ENCODE measurements at places on chromosomes 7 and 10.

GRCh38 chr7:8985255-8985654, 551.8 kb downstream of the NXPH1 start:
- no peak for DNase-seq

DNA sequence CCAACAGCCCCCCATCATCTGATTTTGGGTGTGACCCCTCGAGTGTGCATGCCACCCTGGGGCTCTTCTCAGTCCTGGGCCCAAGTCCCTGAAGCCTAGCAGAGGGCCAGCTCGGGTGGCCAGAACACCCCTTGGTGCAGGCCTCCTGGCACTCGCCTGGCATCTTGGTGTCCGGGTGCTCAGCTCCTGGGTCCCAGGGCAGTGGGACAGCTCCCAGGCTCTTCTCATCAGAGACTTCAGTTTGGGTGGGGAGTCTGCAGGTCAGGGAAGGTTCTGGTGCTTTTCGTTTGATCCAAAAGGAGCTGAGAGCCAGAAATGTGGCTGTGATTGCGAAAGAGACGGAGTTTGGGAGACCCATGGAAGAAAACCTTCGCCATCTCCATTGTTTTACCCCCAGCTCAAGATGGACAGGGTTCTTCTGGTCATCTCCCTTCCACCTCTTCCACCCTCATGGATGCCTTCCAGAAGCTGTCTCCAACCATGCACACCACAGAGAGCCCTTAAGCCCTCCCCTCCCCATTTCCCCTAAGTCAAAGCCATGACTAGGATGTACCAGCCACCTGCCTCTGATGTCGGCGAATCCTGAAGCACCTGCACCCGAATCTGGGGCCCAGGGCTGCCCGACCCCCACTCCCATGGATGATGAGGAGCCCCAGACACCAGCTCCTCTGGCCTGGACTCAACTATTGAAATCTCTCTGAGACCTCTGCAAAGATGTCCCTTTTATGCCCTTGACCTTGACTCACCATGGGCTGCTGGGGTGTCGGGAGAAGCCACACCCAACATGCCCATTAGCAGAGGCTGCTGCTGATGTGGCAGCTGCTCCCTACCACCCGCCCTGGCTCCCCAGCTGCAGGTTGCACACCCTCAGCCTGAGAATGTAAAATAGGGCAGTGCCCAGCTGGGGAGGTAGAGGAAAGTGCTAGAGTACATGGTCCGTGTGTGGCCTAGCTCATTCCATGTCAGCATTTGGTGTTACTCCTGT, 55.3 kb downstream of the ADCYAP1R1 start:
- DNase-seq, result no peak

GRCh38 chr7:23533238-23533604, 1.4 kb upstream of the TRA2A start:
- DNase-seq, result no peak

DNA sequence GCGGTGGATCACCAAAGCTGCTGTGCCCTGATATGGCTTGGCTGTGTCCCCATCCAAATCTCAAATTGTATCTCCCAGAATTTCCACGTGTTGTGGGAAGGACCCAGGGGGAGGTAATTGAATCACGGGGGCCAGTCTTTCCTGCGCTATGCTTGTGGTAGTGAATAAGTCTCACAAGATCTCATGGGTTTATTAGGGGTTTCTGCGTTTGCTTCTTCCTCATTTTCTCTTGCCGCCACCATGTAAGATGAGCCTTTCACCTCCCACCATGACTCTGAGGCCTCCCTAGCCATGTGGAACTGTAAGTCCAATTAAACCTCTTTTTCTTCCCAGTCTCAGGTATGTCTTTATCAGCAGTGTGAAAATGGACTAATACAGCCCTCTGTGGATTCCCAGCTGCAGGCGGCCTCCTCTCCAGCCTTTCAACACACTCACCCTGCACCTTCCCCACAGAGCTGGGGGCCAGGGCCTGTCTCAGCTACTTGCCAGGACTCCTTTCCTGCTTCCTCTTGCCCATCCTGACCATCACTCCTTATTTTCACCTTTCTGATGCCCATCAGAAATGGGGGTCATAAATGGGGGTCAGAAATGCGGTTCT, 57.2 kb upstream of the TOMM7 start:
- no peak for DNase-seq

DNA sequence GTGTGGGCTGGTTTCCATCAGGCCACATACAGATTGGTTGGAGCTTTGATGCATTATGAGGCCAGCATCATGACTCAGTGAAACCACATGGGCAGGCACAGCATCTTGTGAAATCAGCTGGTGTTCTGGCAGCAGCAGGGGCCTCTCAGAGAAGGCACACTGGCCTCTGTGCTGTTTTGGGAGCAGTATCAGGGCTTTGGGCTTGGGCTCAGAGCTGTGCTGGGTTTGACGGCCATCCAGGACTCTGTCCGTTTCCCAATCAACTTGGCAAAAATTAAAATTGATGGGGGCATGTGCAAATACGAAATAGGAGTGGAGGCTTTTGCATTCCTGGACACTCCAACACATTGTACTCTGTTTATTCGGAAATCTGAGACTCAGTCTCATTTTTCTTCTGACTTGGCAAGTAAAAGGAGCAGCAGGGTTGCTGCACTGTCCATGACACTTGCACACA, 190.9 kb downstream of the BMPER start:
- no peak for DNase-seq

DNA sequence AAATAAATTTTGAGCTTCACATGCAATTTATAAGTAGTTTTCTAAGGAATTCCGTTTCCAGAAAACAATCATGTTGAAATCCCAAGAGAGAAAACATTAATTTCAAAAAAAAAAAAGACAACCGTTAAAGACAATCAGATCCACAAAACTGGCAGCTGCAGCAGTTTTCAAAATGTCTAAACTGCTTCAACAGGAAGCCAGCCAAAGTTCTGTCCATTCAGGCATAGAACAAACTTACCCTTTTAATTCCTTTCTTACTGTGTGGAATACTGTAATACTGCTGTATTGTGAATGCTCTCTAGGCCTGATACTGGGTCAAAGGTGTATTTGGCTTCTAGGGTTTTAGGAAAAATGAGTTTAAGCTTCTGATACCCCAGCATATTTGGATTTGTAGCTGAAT, 31.6 kb downstream of the HOXA1 start:
- DNase-seq, result no peak

- DNase-seq, result peak; percentile 12
These were observed 118.0 kb upstream of the PRSS58 start for GRCh38 chr7:142375710-142376313.

DNA sequence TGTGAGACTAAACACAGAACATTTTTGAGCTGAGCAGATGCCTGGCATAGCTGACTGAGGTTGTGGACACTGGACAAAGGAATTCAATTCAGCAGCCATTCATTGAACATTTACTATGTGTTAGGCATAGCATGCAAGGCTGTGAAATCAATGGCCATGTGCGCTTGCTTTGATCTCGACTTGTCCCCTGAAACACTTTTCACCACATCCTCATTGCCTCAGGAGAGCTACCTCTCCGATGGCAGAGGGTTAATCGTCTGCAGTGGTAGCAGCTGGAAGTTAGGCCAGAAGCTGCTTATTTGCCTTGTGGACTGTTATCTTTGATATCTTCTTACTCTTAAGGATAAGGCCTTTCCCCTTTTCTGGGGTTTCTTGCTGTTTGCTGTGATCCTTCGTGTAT, 297.8 kb downstream of the AUTS2 start:
- no peak for DNase-seq

DNA sequence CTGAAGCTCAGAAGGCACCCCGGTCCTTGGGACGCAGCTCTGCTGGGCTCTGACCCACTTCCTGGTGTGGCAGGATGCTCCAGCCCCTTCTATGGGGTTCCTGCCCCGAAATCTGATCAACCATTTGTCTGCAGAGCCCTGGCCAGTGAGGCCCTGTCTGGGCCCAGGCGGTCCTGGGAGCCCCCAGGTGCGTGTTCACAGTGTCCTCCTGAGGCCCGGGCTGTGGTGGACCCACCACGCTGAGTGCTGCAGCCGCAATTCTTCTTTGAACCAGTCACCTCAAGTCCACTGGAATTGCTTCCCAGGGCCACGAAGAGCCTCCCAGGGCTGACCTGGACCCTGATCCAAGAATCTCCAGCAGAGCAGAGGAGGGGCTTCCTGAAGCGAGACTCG, 19.1 kb downstream of the KNDC1 start:
- DNase-seq, result no peak

DNA sequence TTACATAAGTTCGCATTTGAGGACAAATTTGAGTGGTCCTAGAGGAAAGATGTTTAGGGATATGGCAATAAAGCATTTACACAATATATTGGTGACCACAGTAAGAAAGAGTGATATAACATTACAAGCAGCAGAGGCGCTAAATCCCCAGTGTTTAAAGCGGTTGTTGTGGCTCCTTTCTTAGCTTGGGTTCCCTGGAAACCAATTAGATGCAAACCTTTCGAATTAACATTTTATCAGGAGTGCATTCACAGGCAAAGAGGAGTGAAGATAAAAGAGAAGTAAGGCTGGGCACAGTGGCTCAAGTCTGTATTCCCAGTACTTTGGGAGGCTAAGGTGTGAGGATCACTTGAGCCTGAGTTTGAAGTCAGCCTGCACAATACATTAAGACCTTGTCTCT, 331.1 kb downstream of the BICC1 start:
- DNase-seq, result no peak

DNA sequence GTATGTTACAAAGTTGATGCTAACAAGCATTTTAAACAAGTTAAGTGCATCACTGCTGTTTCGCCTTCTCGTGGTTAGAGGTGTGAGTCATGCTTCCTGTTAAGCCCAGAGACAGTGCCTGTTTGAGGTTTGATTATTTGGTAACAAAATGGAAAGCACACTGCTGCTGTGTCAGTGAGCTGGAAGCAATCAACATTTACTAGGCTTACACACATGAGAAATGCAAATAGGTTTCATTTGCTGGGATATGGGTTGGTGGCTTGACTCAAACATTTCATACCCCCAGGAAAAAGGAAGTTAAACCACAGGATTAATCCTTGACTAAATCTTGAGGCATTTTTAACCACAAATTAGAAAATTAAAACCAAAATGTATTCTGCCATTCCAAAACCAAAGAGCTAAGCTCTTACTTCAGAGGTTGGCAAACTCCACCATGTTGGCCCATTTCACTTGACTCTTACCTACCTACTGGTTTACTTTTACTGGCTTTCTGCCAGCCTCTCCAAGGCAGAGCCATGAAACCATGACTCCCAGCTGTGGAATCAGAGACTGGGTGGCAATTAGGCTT, 139.2 kb downstream of the ETV1 start:
- DNase-seq, result peak; percentile 84

GRCh38 chr10:4262449-4262848, 477.4 kb upstream of the KLF6 start:
- no peak for DNase-seq

- DNase-seq, result no peak
These were observed 494.8 kb downstream of the PARD3 start for GRCh38 chr10:34320265-34320664.

- DNase-seq, result no peak
These were observed 160.5 kb downstream of the BAMBI start for GRCh38 chr10:28837613-28838390.

GRCh38 chr7:95723583-95724180, 48.7 kb upstream of the DYNC1I1 start:
- peak; percentile 48 for DNase-seq

GRCh38 chr10:93573051-93573909, 6.8 kb downstream of the FFAR4 start:
- peak; percentile 89 for DNase-seq

DNA sequence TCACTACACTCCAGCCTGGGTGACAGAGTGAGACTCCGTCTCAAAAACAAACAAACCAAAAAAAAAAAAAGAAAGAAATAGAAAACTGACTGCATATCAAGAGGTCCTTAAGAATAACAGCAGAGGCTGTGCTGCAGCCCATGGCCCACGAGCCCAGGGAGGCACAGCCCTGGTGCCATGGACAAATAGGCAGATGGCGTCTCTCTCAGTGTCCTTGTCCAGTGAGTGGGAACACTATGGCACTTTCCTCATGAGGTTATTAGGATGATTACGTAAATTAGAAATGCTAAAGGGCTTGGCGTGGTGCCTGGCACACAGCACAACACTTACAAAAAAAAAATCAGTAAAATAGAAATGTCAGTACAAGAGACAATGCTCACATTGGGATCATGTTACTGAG, 33.4 kb upstream of the PFKP start:
- peak; percentile 16 for DNase-seq

DNA sequence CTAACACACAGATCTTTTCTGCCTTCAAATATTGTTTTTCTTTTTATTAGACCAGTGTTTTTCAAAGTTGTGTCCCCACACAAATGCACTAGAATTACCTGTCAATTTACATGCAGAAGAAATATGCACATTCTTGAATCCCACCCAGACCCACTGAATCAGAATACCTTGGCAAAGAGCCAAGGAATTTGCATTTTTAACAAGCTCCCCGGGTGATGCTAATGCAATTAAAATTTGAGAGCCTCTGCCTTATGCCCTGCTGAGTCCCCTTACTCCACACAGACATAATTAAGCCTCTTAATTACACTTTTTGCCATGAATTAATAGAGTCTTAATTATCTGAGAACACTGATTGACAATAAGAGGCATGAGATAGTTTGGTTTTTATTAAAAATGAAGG, 201.2 kb upstream of the GRB10 start:
- no peak for DNase-seq

DNA sequence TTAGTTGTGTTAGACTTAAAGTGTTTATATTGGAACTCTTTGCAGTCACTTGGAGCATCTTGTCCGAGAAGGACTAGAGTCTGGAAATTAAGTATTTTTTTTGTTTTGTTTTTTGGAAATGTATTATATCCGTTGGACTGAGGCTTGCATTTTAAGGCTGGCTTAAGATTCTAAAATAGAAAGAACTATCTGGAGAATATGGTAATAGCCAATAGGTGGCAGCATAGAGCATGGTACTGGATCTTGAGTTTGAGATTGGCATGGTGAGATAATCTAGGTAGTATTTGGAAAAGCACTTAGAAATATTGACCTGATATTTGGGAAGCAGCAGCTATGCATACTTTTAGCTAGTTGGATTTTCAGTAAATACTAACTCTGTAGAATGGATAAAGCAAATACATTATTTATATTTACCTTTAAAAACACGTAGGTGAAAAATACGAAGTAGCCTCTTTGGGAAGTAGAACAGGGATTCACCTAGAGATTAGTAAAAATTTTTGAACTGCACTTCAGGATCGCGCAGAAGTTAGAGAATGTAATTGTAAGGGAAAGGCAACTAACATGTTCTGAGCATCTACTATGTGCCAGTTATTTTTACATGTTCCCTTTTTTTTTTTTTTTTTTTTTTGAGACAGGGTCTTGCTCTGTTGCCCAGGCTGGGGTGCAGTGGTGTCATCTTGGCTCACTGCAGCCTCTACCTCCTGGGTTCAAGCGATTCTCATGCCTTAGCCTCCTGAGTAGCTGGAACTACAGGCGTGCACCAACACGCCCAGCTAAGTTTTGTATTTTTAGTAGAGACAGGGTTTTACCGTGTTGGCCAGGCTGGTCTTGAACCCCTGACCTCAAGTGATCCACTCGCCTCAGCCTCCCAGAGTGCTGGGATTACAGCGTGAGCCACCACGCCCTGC, 78.6 kb downstream of the LCOR start:
- DNase-seq, result peak; percentile 62

GRCh38 chr7:76340617-76341131, 18.1 kb downstream of the YWHAG start:
- DNase-seq, result no peak

All from inflammatory macrophage (primary cell).